Amniotic epithelial cell (primary cell): ENCODE measurements at places on chromosomes 3 and 15.

DNA sequence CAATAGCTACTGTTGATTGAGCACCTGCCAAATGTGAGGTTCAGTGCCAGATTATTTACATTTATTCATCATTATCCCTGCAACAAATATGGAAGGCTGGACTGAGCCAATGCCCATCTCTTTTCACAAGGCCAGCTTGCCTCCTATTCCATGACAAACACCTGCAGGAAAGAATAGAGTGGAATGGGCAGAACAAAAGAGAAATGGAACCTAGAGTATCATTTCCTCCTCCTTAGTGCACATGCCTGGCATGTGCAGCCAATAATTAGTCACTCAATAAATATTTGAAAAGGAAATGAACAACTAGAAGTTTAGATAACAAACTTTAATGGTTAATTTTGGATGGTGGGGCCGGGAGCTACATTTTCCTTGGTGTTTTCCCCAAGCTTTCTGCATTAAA, 61.4 kb upstream of the MYRIP start:
- DNase-seq: no peak

GRCh38 chr3:29057326-29057725, 223.5 kb upstream of the RBMS3 start:
- peak; percentile 93 for DNase-seq

GRCh38 chr3:127675651-127676391, 3.1 kb downstream of the ABTB1 start:
- DNase-seq: no peak

DNA sequence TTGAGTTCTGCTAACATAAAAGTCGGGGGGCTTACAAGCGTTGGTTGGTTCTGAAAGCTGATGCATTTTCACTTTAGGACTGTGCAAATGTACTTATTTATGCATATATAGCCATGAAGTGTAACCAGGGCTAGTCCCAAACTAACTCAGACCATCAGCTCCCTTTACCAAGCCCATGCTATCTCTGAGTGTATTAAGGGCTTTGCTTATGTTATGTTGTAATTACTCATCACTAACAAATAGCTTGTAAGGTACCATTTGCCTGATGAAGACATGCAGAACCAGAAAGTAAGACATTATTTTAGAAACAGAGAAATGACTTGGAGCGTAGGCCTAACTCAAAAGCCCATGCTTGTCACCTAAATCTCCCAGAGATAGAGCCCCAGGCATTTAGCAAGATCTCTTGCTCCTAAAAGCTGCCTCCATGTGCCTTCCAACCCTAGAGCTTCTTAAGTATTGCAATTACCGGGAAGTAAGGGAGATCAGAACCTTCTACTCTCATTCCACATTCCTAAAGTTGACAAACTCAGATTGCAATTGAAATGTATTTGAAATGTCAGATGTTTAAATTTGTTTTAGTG, 362.9 kb upstream of the RBMS3 start:
- DNase-seq: peak; percentile 56

DNA sequence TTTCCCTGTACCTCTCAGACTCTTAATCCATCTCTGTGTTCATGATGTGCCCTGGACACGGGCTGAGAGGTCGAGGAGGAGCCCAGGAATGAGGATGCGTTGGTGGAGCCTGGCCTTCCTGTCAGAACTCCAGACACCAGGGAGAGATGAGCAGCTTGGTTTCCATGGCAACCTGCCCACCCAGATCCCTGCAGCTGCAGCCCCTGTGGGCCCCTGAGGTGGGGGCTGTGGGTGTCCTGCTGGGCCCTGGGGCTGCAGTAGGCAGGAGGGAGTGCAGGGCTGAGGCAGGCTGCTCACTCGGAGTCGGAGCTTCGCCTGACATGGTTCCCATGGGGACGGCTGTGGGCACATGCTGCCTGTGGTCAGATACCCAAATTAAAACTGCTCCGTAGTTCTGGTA, 7.7 kb upstream of the SCN10A start:
- DNase-seq: no peak

GRCh38 chr3:146033950-146034349, 127.0 kb downstream of the PLOD2 start:
- DNase-seq: no peak

DNA sequence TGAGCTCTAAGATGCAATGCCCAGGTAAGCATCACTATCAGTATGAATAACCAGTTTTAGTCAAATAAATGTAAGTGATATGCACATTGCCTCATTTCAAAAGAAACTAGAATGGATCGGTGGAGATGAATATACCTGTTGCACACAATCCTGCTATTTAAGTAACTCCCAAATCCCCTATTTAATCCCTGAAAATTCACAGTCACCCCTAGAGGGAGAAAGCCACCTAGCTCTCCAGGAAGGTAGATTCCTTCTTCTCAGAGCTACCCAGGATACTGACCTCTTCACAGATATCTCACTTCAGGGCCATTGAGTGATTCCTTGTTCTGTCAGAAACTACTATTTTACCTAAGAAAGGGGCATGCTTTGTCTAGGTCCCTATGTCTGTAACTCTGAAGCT, 11.7 kb downstream of the LSAMP start:
- DNase-seq: no peak

GRCh38 chr3:20990896-20991295, 760.1 kb downstream of the ZNF385D start:
- no peak for DNase-seq

- DNase-seq: no peak
These were observed 23.0 kb downstream of the HES1 start for GRCh38 chr3:194158942-194159439.

- no peak for DNase-seq
These were observed 36.9 kb upstream of the PCSK6 start for GRCh38 chr15:101526442-101526841.

GRCh38 chr3:106969596-106969995, 407.6 kb upstream of the CCDC54 start:
- DNase-seq: no peak

- DNase-seq: no peak
These were observed 98.9 kb downstream of the LINGO1 start for GRCh38 chr15:77533578-77534430.

- DNase-seq: no peak
These were observed 53.1 kb upstream of the PXYLP1 start for GRCh38 chr3:141178551-141178950.

DNA sequence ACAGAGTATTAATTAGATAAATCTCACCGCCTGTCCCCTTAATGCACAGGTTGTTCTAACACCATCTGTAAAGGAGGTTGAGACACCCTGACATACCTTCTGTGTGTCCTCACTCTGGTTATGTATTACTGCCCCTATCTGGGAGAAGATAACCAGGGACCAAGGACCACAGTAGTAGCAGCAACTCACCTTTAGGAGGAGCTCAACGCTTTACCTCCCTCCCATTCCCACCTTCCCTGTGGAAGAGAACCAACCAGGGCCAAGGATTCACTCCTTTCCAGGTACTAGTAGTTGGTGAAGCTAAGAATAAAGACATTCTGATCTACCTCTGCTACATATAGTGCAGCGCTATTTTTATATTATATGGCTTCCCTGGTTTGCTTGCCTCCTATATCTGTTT, 232.6 kb downstream of the MEX3B start:
- no peak for DNase-seq

- DNase-seq: no peak
These were observed 10.0 kb downstream of the RHOA start for GRCh38 chr3:49401766-49402165.

DNA sequence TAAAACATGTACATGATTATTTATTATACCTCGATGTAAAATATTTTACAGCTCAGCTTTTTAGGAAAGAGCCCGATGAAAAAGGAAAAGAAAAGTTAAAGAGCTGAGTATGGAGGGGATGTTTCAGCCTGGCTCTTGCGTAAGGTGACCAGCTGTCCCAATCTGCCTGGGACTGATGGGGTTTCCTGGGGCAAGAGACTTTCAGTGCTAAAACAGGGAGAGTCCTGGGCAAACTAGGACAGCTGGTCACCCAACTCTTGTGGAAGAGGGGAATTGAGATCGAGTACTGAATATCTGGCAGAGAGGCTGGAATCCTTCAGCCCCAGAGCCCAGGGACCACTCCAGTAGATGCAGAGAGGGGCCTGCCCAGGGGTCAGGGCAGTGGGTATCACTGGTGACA, 21.0 kb downstream of the DUOX2 start:
- no peak for DNase-seq

DNA sequence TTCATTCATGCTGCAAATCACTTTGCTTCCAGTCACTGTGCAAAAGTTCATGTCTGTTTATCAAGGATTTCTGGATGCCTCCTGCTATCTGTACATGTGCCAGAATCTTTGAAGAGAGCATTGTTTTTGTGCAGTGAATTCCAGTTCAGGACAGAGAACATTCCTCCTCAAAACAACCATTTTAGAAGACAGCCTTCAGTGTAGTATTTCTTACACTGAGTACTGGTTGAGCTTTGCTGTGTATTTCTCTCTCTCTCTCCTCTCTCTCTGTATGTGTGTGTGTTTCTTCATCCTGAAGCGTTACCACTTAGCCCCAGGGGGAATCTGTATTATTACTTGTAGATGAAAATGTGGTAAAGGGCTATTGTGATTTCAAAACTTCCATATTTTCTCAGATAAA, 123.8 kb upstream of the CHL1 start:
- no peak for DNase-seq

DNA sequence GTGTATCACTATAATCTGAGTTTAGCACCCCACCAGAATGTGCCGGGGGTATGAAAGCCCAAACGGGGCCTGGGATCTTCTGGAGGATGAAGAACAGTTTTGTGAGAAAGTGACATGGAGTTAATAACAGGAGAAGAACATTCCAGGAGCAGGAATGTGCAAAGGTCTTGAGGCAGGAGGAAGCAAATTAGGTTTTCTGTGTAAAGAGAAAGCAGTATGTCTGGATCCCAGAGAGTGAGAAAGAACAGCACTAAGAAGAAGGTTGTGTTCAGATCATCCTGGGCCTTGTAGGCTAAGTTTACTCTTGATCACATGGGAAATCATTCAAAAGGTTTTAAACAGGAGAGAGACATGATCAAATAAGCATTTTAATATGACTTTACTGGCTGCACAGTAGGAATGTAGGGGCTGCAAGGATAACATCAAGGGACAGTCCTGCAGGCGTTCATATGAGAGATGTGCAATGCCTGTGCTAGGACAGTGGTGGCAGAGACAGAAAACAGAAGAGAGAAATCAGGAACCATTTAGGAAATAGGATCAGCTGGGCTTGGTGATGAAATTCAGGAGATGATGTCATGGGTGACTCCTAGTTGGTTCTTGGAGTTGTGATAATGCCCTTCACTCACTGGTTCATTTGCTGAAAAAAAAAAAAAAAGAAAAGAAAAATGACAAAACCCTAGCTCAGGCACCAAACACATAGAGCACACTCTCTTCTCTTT, 113.5 kb downstream of the TNIK start:
- peak; percentile 87 for DNase-seq

- no peak for DNase-seq
These were observed 76.4 kb downstream of the GAP43 start for GRCh38 chr3:115699706-115700105.

GRCh38 chr3:31891876-31892455, 89.1 kb downstream of the OSBPL10 start:
- DNase-seq: peak; percentile 50

GRCh38 chr3:190811775-190812480, 50.6 kb downstream of the GMNC start:
- peak; percentile 53 for DNase-seq

- peak; percentile 98 for DNase-seq
These were observed 27.9 kb downstream of the FBN1 start for GRCh38 chr15:48617619-48618018.

DNA sequence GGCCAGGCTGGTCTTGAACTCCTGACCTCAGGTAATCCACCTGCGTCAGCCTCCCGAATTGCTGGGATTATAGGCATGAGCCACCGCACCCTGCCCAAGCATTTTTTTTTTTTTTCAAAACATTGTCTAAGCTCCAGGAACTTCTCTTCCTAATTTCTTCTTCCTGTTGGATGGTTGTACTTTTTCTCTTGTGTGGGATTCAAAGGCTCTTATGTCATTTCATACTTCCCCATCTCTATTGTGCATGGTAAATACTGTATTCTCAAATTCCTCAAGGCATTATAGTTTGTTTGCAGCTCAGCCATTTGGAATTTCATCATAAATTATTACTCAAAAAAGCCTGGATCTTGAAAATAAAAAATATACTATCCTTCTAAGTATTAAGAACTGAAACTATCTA, 199.1 kb upstream of the GADL1 start:
- DNase-seq: no peak

DNA sequence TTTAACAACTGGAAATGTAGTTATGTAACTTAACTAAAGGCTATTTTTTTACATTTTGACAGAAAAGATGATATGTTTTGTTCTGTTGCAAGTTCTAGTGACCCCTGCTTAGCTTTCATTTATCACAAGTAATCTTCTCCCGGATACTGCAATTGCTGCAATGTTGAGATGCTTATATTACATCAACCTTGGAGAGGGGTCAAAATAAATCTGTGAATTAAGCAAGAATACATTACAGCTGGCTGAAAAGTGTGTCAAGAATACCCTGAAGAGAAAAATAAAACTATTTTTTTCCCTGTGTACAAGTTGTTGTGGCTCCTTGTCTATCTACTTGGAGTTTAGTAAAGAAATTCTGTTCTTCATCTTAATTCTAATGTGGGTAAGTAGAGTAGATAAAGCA, 232.1 kb upstream of the GOLIM4 start:
- DNase-seq: no peak

- DNase-seq: no peak
These were observed 23.0 kb upstream of the GOLGA6C start for GRCh38 chr15:75235051-75235673.

DNA sequence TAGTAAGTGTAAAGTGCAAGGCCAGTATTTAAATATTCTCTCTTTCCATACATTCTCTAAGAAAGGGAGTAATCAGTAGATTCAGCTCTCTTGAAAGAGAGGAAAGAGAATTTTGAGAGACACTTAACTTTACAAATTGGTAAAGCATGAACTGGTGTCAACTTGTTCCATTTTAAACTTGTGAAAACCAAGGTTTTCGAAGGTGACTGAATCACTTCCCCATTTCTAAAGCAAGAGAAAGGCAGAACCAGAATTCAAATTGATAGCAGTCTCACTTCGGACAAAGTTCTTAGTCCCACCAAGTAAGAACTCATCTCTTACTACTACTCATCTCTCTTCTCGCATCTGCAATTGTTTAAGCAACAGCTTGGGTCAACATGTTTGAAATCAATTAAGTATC, 22.4 kb downstream of the TJP1 start:
- DNase-seq: no peak

DNA sequence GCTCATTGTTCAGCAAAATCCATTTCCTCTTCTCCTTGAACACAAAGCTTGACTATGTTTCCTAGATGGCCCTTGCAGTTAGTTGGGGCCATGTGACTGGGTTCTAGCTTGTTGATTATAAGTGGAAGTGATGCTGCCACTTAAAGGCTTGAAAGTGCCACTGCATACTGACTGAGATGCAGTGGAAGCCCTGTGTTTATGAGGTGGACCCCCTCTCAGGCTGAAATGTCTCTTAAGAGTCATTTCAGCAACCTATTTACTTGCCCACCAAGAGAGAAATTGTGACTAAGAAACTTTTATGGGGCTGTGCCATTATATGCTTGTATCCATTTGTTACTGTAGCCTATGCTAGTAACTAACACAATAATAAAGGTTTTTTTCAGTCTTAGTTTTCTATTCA, 8.4 kb upstream of the ANP32A start:
- DNase-seq: peak; percentile 30

GRCh38 chr3:169350228-169350627, 313.3 kb downstream of the MECOM start:
- no peak for DNase-seq

- peak; percentile 40 for DNase-seq
These were observed 3.3 kb upstream of the TIPIN start for GRCh38 chr15:66359740-66360139.
